NCI-H2171 treated with DMSO at 0.1 percent for 48 hours (cell line): ENCODE measurements at places on chromosomes 11 and 22.
A peak's percentile ranks its signal among the peaks of the same experiment; 100 is the strongest.

- DNase-seq, result no peak
Observed at GRCh38 chr11:72202571-72202970, 10.6 kb downstream of the FOLR1 start.

GRCh38 chr22:29126670-29127395, 54.0 kb downstream of the KREMEN1 start:
- no peak for DNase-seq

DNA sequence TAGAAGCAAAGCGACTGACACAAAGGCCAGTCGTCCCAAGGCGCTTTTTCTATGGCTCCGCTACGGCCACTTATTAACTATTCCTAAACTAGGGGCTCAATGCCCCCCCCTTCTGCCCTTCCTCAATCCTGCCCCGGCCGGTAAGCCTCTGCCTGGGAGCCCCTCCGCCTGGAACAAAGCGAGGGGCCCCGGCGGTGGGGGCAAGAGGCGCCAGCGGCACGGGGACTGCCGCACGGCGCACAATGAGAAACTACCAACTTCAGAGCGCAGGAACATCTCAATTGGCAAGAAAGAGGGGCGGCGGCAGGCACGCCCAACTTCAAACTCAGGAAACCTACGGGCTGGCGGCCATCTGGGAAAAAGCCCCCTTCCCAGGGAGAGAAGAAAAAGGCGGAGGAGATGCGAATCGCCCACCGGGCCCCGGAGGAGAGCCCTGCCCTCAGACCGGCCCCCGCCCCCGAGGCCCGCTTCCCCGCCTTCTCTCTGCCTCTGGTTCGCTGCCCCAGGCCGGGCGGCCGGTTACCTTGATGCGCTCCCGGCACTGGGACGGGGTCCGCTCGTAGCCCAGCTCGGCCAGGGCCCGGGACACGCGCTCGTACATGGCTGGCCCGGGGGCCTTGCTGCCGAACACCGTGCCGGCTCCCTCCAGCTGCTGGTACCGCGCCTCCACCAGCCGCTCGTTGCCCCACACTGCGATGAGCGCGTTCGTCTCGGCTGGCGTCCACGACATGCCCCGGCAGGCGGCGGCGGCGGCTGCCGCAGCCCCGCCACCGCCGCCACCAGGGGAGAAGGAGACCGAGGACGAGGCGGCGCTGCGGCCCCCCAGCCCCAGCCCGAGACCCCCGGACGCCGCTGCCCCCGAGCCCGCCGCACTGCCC, 619 bp downstream of the MSANTD2 start:
- DNase-seq, result no peak

DNA sequence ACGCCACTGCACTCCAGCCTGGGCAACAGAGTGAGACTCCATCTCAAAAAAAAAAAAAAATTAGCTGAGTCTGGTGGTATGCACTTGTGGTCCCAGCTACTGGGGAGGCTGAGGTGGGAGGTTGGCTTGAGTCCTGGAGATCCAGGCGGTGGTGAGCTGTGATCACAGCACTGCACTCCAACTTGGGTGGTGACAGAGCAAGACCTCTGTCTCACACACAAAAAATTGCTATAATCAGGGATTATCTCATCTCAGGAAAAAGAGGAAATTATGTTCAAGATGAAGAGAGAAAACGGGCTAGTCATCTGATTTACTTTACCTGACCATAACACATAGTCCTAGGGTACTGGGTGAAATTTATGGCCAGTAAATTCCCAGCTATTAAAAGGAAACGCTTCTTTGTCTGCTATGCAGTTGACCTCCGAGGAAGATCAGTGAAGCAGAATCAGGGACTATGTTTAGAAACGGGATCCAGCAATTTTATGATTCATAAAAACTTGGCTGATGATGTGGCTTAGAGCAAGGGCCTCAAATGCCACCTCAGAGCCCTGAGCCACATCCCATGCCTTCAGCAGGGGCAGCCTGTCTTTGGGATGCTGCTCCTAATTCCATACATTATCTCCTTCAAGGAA, 386.2 kb downstream of the NTM start:
- DNase-seq, result no peak

GRCh38 chr11:10899121-10899830, 41.4 kb upstream of the ZBED5 start:
- DNase-seq, result peak; percentile 25

DNA sequence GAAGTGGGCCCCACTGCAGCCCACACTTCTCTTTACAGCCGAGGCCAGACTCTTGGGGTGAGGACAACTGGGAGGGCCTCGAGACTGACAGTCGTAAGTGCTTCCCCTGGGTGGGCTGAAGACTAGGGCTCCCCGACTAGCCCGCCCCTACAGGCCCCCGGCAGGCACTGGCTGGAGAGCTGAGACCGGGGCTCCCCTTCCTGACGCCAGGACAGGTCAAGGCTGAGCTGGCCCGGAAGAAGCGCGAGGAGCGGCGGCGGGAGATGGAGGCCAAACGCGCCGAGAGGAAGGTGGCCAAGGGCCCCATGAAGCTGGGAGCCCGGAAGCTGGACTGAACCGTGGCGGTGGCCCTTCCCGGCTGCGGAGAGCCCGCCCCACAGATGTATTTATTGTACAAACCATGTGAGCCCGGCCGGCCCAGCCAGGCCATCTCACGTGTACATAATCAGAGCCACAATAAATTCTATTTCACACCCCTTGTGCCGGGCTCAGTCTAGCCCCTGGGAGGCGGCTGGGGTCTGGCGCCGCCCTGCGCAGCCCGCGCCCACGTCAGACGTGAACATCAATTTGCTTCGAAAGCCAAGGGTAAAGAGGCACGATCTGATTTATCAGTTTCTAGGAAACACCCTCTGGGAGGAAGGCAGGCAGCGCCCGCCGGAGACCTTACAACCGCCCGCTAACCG, 13.5 kb downstream of the SCYL1 start:
- DNase-seq, result no peak
